ENCODE measurements at places on chromosomes 6 and 20. TPM values are rescaled to one million over a fixed set of nuclear protein-coding genes. Genes with fewer than 3 reads are reported as not detected.
A peak's percentile ranks its signal among the peaks of the same experiment; 100 is the strongest.

DNA sequence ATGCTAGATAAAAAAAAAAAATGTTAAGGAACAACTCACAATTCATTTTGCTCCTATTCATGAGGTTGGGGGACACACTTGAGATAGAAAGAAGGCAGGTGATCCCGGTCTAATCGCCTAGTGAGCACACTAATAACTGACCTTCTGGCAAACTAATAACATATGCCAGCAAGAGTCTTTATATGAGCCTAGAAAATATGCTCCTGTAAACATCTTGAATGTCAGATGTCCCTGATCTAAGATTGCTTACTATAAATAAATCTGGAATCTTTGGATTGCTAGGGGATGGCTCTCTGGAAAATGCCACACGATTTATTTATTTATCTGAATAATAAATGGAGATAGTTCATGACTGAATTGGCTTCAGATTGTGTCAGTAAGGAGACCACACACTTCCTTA, 821.9 kb downstream of the GRIK2 start:
- no peaks in the 10 kb centered on the region for H3K36me3 ChIP-seq
- H3K4me3 ChIP-seq, result no peak overlapping the region
- no peak overlapping the region for H3K27ac ChIP-seq

DNA sequence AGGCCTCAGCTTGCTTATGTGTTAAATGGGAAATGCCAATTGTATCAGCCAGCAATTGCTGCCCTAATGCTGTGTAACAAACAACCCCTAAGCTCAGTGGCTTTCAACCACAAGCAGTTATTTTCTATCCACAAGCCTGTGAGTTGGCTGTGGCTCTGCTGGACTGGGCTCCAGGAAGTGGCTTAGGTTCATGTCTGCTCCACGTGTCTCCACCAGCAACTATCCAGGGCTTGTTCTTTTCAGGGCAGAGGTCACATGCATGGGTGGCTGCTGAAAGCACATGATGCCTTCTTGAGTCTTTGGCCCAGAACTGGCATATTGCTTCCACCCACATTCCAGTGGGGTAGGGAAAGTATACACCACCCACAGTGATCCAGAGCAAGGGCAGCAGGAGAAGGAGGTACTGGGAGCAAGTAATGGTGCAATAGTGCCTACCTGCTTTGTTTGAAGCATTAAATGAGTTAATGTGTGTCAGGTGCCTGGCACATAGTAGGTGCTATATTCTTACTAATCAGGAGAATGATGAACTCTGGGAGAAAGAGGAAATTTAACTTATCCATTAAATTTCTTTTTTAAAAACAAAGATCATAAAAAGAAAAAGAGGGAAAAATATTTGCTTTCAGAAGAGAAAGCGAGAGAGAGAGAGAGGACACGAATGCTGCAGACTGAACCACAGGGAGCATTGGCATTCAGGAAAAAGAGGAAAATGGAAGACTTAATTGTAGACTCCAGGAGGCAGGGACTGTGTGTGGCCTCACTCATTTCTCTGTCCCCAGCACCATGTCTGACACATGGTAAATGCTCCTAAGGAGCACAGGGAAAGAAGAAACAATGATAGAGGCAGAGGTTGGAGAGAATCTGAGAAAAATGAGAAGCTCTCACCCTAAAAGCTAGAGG, 25.2 kb upstream of the RNF24 start:
- no peak overlapping the region for H3K4me3 ChIP-seq
- DNase-seq, result no peak
- H3K36me3 ChIP-seq, result no peaks in the 10 kb centered on the region
- peak overlapping the region; percentile 51 for H3K27ac ChIP-seq
- H3K27me3 ChIP-seq, result no peaks in the 10 kb centered on the region

GRCh38 chr6:151413372-151414145, 22.2 kb upstream of the ZBTB2 start:
- no peaks in the 10 kb centered on the region for H3K27me3 ChIP-seq
- H3K27ac ChIP-seq, result peak overlapping the region; percentile 56
- peak overlapping the region; percentile 61 for H3K4me3 ChIP-seq
- peaks cover 39% of the 10 kb centered on the region for H3K36me3 ChIP-seq

- no peak overlapping the region for H3K27ac ChIP-seq
- H3K27me3 ChIP-seq, result no peaks in the 10 kb centered on the region
- DNase-seq, result no peak
- no peaks in the 10 kb centered on the region for H3K4me1 ChIP-seq
Measured at GRCh38 chr6:95784869-95785268, 207.5 kb downstream of the MANEA start.

- H3K4me1 ChIP-seq, result peaks cover 80% of the 10 kb centered on the region
- H3K36me3 ChIP-seq, result peaks cover 38% of the 10 kb centered on the region
- H3K27ac ChIP-seq, result peak overlapping the region; percentile 82
- DNase-seq, result no peak
- no peaks in the 10 kb centered on the region for H3K27me3 ChIP-seq
Measured at GRCh38 chr6:35673755-35674154, 15.0 kb downstream of the FKBP5 start.

GRCh38 chr6:100381111-100381510, 83.6 kb downstream of the SIM1 start:
- H3K4me3 ChIP-seq, result no peak overlapping the region
- DNase-seq, result no peak
- H3K4me1 ChIP-seq, result no peaks in the 10 kb centered on the region
- no peaks in the 10 kb centered on the region for H3K36me3 ChIP-seq

GRCh38 chr20:12970372-12970821, 38.4 kb upstream of the SPTLC3 start:
- H3K4me3 ChIP-seq, result no peak overlapping the region
- DNase-seq, result no peak
- no peak overlapping the region for H3K27ac ChIP-seq

DNA sequence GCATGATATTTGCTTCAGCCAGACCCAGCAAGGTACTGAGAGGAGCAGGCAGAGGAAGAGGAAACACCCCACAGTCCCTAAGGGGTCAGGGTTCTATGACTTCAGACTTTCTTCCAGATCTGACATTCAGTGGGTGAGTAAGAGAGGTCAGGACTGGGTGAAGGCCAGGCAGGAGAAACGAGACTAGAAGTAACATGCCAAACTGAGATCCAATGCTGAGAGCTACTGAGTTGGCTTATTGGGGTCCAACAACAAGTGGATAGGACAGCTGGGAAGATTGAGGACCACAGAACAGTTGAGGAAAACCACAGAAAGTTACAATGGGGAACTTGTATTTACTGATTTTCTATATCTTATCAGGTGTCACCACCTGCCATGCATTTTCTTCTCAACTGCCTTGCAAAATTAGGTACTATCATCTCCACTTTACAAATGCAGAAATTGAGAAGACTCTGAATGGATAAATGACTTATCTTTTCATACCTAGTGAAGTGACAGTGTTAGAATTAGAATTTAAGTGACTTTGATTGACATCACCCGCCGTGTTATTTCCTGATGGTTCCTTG, 43.8 kb upstream of the HIVEP1 start:
- no peaks in the 10 kb centered on the region for H3K27me3 ChIP-seq
- DNase-seq, result no peak
- H3K27ac ChIP-seq, result no peak overlapping the region
- no peaks in the 10 kb centered on the region for H3K36me3 ChIP-seq
- H3K4me3 ChIP-seq, result no peak overlapping the region

DNA sequence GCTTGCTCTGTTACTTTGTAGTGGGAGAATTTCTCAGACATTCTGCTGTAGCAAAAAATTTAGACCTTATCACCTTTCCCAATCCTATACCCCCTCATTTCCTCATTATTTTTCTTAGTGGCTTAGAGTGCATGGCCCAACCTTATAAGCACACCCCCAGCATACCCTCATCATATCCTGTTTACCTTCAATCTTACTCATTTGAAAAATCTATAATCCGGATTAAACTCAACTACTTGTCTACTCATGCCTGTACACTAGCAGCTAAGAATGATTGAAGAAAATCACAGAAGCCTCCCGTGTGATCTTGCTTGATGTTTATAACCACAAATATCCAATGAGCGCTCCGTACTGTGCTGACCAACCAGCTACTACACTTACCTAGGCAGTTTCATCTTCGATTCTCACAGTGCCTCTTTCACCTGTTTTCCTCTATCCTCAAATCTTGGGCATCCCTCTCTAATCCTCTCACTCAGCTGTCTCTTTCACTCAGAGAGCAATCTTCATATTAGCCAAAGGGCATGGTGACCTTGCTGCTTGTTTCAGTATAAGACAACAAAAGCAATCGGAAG, 36.6 kb downstream of the AIG1 start:
- peaks cover 5% of the 10 kb centered on the region for H3K4me1 ChIP-seq
- H3K36me3 ChIP-seq, result peaks cover 5% of the 10 kb centered on the region
- no peak overlapping the region for H3K27ac ChIP-seq
- DNase-seq, result no peak

GRCh38 chr20:38827770-38828281, 22.3 kb downstream of the PPP1R16B start:
- no peaks in the 10 kb centered on the region for H3K27me3 ChIP-seq
- H3K4me3 ChIP-seq, result peak overlapping the region; percentile 71
- H3K4me1 ChIP-seq, result peaks cover 89% of the 10 kb centered on the region
- H3K27ac ChIP-seq, result peak overlapping the region; percentile 94

DNA sequence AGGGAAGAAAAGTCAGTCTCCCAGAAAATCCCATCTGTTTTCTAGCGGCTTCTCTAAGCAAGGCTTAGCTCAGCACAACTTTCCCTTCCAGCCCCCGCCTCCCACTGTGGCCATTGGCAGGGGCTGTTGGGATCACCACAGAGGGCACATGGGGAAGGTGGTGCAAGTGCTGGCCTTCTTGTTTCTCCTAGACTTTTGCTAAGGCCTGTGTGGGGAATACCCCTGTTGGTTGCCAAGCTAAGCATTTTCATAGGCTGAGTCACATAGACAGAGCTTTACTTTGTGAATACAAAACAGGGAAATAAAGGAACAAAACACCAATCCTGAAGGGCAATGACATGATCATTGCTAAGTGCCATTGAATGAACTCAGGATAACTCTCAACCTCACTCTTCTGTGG, 32.4 kb upstream of the TIAM2 start:
- no peaks in the 10 kb centered on the region for H3K27me3 ChIP-seq
- no peak for DNase-seq
- H3K36me3 ChIP-seq, result peaks cover 34% of the 10 kb centered on the region
- H3K4me3 ChIP-seq, result no peak overlapping the region
- H3K4me1 ChIP-seq, result no peaks in the 10 kb centered on the region

DNA sequence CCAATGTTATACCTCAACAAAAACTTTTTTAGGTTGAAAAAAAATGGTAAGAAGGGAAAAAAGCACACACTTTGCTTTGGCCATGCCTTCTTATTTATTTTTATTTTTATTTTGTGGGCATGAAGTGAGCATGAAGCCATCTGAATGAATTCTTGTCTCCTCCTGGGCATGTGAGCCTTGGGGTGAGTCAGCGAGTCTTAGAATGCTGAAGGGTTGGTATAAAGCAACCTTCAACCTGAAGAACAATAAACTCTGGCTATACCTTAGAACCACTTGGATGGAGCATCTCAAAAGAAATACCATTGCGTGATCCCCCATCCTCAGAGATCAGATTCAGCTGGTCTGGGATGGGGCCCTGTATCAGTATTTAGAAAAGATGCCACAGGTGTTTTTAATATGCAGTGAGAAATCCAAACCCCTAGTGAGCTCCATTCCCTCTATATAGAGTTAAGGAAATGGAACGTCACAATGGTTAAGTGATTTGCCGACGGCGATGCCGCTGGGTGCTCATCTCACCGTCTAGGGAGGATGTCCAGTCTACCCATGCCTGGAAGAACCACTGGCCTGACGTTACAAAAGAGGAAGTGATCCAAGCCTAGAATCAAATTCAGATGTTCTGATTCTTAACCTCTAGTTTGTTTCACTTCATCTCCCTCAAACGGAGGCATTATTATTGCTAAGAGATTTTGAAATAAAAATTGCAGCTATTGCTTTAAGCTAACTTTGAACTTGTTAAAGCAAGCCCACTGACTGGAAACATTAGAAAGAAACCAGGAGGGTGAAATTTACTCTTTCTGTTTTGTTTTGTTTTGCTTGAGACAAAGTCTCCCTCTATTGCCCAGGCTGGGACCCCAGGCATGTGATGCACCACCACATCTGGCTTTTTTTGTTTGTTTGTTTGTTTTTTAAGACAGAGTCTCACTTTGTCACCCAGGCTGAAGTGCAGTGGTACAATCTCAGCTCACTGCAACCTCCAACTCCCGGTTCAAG, 67.1 kb downstream of the EDN1 start:
- no peaks in the 10 kb centered on the region for H3K27me3 ChIP-seq
- H3K4me1 ChIP-seq, result peaks cover 14% of the 10 kb centered on the region
- H3K4me3 ChIP-seq, result no peak overlapping the region
- no peak for DNase-seq

GRCh38 chr20:33660035-33660684, 2.0 kb upstream of the C20orf144 start:
- DNase-seq, result no peak
- peaks cover 22% of the 10 kb centered on the region for H3K4me1 ChIP-seq
- no peaks in the 10 kb centered on the region for H3K36me3 ChIP-seq
- no peak overlapping the region for H3K4me3 ChIP-seq
- H3K27ac ChIP-seq, result no peak overlapping the region

GRCh38 chr20:37393863-37394542, 48.1 kb downstream of the SRC start:
- no peak overlapping the region for H3K27ac ChIP-seq
- no peak for DNase-seq
- no peak overlapping the region for H3K4me3 ChIP-seq
- no peaks in the 10 kb centered on the region for H3K36me3 ChIP-seq

DNA sequence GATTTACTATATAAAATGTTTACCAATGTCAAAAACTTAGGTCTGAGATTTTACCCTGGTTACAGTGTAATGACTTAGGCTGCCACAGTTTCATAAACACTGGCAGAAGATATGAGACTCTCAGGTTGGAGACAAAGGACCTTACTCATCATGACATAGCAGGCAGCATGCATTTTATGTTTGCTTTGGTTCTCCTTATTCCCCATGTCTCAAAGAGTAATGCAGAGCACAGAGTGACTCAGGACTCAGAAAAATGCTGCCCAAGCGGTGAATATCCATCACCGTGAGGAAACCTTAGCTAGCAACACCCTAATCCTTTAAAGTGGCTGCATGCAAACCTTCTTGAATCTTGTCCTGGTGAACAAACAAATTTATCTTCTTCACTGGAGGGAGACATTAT, 112.1 kb upstream of the EYS start:
- no peak overlapping the region for H3K4me3 ChIP-seq
- H3K36me3 ChIP-seq, result no peaks in the 10 kb centered on the region
- H3K4me1 ChIP-seq, result no peaks in the 10 kb centered on the region
- no peak for DNase-seq
- no peak overlapping the region for H3K27ac ChIP-seq

DNA sequence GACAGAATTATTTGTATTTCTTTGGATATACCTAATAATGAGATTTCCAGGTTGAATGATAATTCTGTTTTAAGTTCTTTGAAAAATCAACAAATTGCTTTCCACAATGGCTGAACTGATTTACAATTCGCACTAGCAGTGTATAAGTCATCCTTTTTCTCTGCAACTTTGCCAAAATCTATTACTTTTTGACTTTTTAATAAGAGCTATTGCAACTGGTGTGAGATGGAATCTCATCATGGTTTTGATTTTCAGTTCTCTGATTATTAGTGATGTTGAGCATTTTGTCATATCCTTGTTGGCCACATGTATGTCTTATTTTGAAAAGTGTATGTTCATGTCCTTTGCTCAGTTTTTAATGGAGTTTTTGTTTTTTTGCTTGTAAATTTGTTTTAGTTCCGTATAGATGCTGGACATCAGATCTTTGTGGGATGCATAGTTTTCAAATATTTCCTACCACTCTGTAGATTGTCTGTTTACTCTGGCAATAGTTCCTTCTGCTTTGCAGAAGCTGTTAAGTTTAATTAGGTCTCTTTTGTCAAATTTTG, 409.8 kb upstream of the CITED2 start:
- no peaks in the 10 kb centered on the region for H3K27me3 ChIP-seq
- no peaks in the 10 kb centered on the region for H3K4me1 ChIP-seq

The HNF4A gene
- not detected for total RNA-seq

The HDGFL1 gene
- total RNA-seq, result not detected

The TOX2 gene
- 1.2 TPM for total RNA-seq

The LTV1 gene
- 28.8 TPM for total RNA-seq

The BEND3 gene
- 1.9 TPM for total RNA-seq

The KCNG1 gene
- total RNA-seq, result 1.8 TPM
